Hindlimb muscle (tissue), 1 donor: ENCODE measurements at places on chromosomes 16 and 17.
A peak's percentile ranks its signal among the peaks of the same experiment; 100 is the strongest.

GRCh38 chr16:53212893-53213223 lies 158.1 kb downstream of the CHD9 start:
- DNase-seq, result no peak

GRCh38 chr17:67624886-67625656 lies 92.7 kb upstream of the NOL11 start:
- no peak for DNase-seq

DNA sequence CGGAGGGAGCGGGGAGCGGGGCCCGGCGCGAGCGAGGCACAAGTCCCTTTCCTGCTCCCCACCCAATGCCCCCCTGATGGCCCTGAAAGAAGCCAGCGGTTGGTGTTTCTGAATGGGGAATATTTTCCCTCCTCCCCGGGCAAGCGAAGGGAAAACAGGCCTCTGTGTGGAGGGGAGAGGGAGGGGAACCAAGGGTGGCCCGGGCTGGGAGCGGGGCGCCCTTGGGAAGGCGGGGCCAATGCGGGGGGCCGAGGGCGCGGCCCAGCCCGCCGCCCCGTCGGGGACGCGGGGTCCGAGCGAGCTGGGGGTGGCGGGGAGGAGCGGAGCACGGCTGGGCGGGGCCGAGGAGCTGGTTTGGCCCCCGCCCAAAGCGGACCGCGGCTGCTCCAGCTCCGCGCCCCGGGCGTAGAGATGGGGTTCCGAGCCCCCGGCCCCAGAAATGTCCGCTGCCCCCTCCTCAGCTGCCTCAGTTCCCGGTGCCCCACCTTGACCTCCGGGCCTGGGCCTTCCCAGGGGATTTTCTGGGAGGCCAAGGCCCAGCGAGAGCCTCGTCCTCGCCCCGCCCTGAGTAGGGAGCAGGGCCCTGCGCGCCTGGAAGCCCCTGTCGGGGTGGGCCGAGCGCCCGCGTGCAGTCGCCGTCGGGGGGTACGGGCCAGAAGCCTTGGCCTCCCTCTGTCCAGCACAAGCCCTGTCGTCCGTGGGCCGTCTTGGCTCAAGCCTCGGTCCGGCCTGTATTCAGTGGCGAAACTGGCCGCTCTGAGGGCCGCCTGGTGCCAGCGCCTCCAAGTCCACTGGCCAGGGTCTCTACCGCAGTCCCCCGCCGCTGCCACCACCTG lies 3.9 kb upstream of the HEXIM1 start:
- peak; percentile 64 for DNase-seq

GRCh38 chr16:77171745-77172635 lies 19.0 kb upstream of the MON1B start:
- peak; percentile 79 for DNase-seq

- DNase-seq, result peak; percentile 94
These were observed 2.6 kb downstream of the PMP22 start for GRCh38 chr17:15262291-15263205.

DNA sequence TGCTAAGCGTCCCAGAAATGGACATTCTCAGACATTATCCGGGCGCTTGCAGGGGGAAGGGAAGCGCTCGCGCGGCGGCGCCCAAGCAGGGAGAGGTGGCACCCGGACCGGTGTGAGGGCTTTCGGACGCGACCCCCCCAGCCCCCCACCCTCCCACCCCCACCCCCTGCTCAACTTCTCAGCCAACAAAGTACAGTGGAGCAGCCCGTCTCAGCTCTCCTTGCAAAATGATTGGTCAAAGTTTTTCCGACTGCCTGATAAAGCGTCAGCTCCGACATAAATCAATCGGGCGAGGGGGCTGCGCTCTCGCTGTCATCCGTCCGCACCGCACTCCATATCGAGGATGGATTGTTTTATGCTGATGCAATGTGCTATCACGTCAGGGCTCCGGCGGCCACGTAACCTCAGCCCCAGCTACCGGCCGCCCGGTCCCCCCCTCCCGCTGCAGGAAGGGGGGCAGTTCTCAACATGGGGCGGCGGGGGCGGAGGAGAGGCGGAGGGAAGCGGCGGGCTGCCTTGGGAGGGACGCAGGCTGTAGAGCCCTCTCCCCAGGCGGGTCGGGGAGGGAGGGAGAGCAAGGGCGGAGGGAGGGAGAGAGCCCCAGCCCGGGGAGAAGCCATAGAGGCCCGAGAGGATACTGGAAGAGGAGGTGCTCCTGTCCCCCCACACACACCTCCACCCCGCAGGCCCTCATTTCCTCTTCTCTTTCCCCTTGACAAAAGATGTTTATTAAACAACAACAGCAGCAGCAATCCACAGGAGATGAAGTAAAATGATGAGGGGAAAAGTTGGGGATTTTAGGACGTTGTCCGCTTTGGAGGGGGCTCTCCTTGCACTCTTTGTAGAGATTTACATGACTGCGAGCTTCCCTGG lies at the start of gene HOXB9:
HOXB9 (minus strand) TSS at position 114 of the 873 bp plus-strand sequence; CDS start at position 25, 89 bp downstream.
- DNase-seq, result no peak

- DNase-seq, result no peak
These were observed 399.9 kb upstream of the CDH11 start for GRCh38 chr16:65521633-65522328.

GRCh38 chr16:31436221-31437045 lies 6.2 kb downstream of the ZNF843 start:
- DNase-seq, result no peak

- no peak for DNase-seq
These were observed 8.5 kb upstream of the COG1 start for GRCh38 chr17:73184136-73184993.

GRCh38 chr17:48520631-48521079 lies 10.2 kb downstream of the HOXB1 start:
- no peak for DNase-seq

DNA sequence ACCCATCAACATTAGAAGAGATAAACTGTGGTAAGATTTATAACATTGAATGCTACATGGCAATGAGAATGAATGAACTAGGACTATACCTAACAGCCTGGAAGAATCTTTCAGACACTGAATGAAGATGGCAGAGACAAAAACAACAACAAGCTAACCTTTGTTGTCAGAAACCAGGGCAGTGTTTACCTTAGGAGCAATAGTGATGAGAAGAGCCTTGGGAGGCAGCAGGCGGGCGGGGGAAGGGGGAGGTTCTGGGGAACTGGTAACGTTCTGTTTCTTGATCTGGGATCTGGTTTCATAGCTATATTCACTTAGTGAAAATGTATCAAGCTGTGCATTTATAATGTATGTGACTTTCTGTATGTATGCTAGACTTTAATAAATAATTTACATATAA lies 139.0 kb upstream of the TNRC6C start:
- no peak for DNase-seq

DNA sequence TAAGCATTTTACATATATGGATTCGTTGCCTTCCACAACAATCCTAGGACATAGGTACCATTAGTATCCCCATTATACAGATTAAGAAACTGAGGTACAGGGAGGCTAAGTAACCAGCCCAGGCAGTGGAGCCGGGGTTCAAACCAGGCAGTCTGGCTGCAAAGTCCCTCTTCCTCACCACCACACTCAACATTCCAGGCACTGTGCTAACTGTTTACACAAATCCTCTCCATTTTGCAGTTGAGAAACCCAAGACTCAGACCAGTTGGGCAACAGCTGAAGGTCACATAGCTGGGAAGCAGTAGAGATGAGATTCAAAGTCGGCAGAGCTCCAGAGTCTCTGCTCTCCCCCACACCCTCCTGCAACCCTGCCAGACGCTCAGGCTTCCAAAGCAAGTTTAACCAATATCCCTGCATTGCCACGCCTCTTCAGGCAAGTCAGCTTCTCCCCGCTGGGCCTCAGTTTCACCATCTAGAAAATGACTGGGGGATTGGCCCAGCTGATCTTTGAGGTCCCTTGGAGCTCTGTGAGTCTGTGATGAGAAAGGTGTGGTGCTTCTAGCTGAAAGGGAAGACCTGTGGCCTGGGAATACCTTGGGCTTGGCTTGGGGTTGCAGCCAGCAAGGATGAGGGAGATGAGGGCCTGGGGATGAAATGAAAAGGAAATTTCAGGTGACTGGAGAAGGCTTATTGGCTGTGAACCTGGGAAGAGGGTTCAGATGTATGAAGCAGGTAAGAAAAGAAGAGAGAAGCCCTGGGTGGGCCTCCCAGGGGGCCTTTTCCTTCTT lies 14.0 kb downstream of the CCR7 start:
- peak; percentile 70 for DNase-seq

- DNase-seq, result no peak
These were observed 3.9 kb upstream of the EXOC7 start for GRCh38 chr17:76107509-76107908.

- DNase-seq, result no peak
These were observed 641 bp downstream of the COG8 start for GRCh38 chr16:69338557-69339288.

DNA sequence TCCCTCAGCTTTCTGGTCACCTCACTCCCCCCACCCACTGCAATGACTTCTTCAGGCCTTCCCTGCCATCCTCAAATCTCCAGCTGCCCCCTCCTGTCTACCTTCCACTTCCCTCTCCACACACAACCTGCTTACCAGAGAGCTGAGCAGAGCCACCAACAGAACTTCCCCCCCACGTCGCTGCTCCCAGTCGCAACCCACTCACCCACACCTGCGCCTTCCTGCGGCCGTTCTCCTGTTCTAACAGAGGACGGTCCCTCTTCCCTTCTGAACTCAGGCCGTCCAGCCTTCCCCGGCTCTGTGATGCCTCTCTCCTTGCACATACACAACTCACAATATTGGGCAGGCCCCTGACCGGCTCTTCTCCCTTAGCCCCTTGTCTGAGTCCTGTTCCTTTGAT lies 13.6 kb upstream of the NLRC5 start:
- no peak for DNase-seq

DNA sequence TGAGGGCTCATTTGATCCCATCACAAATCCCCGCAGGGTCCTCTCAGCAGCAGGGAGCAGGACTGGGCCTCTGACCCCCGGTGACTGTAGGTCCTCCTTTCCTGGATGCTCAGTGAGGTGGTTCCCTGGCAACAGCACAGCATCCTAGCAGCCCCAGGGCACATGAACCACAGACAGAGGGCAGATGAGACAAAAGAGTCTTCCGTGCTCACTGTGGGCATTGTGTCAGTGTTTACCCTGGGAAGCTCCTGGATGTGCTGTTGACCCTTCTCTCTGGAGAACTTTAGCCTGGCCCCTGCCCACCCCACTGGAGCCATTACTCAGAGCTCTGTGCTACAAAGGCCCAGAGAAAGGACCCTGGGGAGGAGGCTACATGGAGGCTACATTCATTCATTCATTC lies 21.7 kb upstream of the TMEM220 start:
- no peak for DNase-seq

- no peak for DNase-seq
These were observed 5.0 kb downstream of the RPL19 start for GRCh38 chr17:39205112-39205526.

DNA sequence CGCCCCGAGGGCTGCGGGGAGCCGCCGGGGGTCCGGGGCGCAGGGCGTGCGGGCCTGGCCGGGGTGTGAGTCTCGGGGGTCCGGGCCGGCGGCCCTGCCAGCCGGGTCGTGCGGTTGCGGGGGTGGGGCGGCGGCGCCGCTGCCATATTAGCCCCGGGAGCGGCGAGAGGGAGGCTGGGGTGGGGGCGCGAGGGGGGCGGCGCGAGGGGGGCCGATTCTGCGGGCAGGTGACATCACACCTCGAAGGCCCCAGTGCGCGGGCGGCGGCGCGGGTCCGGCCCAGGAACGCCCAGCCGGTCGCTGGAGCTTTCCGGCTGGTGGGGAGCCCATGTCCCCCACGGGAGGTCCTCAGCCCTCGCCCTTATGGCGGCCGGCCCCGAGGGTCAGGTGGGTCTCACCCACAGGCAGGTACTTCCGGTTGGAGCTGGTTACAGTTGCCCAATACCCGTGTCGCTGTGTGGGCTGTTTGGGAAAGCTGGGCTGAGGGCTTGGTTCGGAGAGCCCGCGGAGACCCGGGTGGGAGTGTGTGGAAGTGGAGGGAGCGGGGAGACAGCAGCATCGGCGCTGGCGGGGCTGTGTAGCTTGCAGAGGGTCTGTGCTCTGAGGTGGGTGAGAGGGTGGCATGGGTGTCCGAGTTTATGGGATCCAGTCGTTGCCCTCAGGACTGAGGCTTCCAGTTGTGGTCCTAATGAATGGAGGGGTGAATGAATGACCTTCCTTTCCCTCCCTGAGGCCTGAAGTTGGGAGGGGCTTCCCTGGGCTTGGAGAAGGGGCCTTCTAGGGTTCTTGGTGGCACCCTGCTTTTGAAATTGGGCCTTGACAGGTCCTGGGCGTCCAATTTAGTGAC lies 804 bp downstream of the ATP6V0C start:
- DNase-seq, result no peak

DNA sequence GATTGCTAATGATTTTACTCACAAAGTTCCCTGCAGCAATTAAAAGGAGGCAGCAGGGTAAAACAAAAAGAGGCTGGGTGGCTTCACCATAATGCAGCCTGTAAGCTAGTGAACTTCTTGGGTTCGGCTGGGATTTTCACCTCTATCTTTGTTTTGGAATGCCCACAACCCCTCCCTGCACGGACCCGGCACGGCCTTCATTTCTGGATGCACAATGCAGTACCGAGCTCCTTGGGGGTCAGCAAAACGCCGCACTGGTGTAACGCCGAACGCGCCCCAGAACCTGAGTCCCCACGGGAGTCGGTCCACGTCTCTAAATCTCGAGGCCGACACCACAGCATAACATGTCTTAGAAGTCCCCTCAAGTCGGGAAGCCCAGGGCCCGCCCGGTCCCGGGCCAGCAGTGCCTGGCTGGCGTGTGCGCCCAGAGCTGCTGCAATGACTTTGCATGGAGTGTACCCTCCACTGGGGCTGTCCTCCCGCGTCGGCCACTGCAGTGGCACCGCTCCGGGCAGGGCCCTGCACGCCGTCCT lies 759 bp downstream of the UBE2O start:
- no peak for DNase-seq

GRCh38 chr17:16100737-16101400 lies 101.2 kb downstream of the TTC19 start:
- no peak for DNase-seq

DNA sequence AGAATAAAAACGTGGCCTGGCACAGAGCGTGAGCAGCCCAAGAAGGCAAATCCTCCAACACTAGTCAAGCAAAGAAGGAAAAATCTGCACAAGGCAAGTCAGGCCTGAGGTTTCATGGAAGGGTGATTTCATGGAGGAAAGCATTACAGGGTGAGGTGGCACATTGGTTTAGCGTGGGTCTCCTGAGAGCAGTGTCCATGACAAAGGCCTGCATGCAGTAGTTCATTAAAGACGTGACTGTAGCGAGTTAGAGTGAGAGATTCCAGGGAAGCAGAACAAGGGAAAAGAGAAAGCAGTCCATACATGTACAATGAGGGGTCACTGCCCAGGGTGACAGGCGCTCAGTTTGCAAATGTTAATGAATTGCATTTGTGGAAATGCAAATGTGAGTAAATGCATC lies 285.0 kb upstream of the ERCC4 start:
- no peak for DNase-seq

GRCh38 chr16:4245077-4245791 lies 3.4 kb upstream of the SRL start:
- no peak for DNase-seq

GRCh38 chr17:38550661-38551060 lies 55.1 kb downstream of the SRCIN1 start:
- no peak for DNase-seq

GRCh38 chr17:48374650-48375230 lies 55.3 kb downstream of the SKAP1 start:
- DNase-seq, result no peak
